Hematopoietic multipotent progenitor cell treated with erythropoietin and hydrocortisone succinate and interleukin-3 and kit ligand, for 8 days (in vitro differentiated cells): ENCODE measurements at places on chromosomes 1 and 21.

GRCh38 chr1:232905331-232906034, 44.9 kb upstream of the NTPCR start:
- no peak for DNase-seq

DNA sequence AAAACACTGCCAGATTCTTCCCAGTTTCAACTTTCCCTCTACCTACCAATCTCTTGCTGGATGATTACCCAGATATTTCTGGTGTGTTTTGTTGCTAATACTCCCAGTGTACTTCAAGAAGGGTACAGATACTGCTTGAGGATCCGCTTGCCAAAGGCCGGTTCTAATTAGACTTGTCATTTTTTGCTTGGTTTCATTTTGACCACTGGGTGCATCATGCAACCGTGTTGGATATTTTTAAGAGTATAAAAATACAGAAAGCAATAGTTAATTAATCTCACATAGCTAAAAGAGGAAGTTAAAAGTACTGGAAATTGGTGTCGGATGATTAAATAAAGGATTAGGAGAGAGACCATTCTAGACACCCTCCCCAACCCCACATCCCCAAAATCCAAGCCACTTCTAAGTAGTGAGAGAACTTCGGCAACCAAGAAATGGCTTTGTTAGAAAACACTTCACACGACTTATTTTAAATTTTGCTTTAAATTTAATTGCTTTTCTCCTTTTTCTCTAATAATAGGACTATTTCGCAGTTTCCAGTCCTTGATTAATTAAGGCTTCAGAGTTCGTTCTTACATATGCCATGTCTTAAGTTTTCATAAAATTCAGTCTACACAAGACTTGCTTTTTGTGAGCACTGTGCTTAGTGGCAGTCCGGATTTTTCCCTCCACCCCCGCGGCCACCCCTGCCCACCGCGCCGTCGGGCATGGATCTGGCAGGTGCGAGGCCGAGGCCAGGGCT, 2.5 kb upstream of the CDKN2C start:
- peak; percentile 59 for DNase-seq

DNA sequence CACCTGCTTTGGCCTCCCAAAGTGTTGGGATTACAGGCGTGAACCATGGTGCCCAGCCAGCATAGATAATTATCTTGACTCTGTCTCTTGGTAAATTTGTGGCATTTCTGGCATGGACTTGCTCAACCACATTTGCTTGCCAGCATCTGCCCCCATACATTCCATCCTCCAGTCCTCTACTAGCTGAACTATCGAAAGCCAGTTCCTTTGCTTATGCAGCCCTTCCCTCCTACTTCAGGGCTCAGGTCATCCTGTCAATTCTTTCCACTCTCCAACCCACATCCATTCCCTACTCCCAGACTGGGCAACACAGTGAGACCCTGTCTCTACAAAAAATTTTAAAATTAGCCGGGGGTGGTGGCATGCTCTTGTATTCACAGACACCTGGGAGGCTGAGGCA, 13.0 kb upstream of the UQCRHL start:
- no peak for DNase-seq

DNA sequence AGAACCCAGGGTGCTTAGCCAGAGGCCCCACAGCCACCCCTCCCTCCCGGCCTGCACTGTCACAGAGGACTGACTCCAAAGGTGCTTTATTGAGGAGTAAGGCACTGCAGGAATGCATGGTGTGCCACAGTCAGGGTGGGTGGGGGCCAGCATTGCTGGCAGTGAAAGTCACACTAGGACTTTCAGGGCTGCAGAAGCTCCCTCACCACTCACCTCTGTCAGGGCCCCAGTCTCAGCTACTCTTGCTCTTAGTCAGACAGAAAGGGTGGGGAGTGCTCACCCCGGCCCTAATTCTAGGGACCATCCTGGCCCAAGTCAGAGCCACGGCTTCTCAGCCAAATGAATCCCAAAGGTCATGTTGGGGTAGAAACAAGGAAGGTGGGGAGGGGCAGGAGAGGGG, 19.4 kb downstream of the KNCN start:
- no peak for DNase-seq

DNA sequence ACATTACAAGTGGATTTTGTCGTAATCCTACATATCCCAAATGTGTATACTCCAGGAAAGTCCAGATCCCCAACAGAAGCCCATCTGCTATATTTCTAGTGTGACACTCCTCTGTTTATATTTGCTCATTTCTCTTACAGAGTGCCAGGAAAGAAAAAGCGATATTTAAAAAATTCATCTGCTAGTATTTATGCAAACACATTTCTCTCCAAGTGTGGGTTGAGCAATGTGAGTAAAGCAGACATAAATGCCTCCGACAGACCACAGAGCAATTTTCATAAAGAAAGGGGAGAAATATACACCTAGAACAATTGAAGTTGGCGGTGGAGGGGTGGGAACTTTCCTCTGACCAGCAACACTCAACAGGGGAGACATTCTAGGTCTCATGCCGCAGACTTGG, 22.2 kb upstream of the RAP1A start:
- no peak for DNase-seq

DNA sequence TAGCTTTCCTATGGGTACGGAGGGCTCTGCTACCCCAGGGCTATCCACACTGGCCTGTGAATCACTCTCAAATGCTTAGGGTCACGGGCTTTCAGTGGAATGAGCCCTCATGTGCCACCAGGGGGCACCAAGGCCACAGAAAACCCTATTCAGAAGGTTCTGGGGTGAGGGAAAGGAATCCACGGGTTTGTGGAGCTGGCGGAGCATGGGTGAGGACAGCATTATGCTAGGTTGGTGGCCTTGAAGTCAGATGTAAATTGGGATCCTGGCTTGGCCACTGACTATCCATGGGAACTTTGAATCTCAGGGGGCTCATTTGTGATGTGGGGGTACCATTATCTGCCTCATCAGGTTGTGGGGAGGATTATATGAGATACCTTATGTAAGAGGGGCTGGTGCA, 5.1 kb upstream of the LAMTOR5 start:
- DNase-seq: peak; percentile 92

GRCh38 chr1:215423288-215423687, 143.8 kb upstream of the KCTD3 start:
- no peak for DNase-seq

GRCh38 chr1:9179463-9180110, 50.7 kb upstream of the GPR157 start:
- no peak for DNase-seq

DNA sequence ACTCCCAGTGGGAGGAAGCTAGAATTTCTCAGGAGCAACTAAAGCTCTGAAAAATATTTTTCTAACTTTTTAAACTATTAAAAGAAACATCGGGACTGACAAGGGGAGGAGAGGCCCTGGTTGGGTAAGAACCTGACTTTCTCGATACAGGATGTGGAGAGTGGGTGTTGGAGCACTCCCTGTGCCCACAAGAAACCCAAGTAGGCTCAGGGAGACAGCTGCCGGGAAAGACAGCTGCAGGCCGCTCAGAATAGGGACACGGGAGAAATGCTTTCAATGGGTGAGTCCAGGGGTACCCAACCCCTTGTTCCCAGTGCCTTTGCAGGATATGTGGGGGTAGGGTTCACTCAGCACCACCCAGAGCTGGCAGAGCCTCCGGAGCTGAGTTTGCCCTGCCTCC, 43.6 kb downstream of the PLEKHA6 start:
- DNase-seq: no peak
